ENCODE measurements at places on chromosomes 4 and X.

DNA sequence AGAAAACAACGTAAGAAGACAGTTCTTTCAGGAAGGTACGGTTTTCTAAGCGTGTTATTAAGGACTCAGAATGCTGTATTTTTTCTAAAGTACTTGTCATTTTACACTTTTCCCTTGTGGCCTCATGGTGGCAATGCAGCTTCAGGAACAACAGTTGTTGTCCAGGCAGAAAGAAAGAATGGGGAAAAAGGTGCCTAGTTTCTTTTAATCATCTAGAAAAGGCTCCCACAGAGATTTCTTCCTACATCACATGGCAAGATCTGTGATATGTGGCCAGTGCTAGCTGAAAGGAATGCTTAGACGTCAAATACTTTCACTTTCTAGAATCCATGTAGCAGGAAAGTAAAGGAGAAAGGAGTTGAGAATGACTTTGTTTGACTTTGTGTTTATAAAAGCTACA, 49.0 kb upstream of the TRAM1L1 start:
- DNase-seq, result no peak

- DNase-seq, result no peak
Measured at GRCh38 chr4:10082047-10082446, 34.6 kb downstream of the WDR1 start.

GRCh38 chr4:86822136-86822535, 27.0 kb downstream of the SLC10A6 start:
- DNase-seq, result no peak

GRCh38 chr4:114385195-114385985, 213.2 kb upstream of the UGT8 start:
- no peak for DNase-seq

GRCh38 chr4:102809190-102809589, 18.2 kb downstream of the UBE2D3 start:
- no peak for DNase-seq

GRCh38 chrX:119468551-119469312, 488 bp downstream of the SLC25A5 start:
- DNase-seq, result peak; percentile 80

- DNase-seq, result no peak
Measured at GRCh38 chr4:124484008-124484407, 228.5 kb downstream of the ANKRD50 start.

- no peak for DNase-seq
Measured at GRCh38 chr4:75930152-75930551, 10.7 kb downstream of the NAAA start.
